Stimulated activated naive CD4-positive, alpha-beta T cell (primary cell): ENCODE measurements at places on chromosomes 7 and 10.
A peak's percentile ranks its signal among the peaks of the same experiment; 100 is the strongest.

- DNase-seq = no peak
Observed at GRCh38 chr7:64192148-64192704, 14.8 kb upstream of the ZNF735 start.

DNA sequence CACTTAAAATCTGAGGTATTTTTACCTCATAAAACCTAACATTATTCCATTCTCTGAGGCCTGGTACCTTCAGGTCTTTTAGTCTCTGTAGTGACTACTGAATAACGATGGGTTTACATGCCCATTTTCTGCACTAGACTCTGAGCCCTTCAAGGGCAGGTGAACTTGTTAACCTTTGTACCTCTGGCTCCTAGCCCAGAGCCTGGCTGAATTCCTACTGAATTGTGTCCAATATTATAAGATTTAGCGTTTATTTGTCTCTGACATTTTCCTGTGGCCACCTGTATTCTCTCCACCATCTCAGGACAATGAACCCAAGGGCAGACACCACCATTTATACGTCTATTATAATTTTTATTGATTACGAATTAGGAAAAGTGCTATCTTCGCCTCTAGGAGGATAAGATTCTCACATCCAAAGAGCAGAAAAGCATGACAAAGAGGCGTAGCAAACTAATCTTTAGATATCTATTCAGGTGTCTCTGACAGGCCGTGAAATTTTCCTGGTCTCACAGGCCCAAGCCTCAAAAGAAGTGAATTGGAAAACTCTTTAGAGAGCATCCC, 27.9 kb upstream of the HNRNPH3 start:
- no peak for DNase-seq

- DNase-seq = peak; percentile 18
Observed at GRCh38 chr10:88457660-88458059, 125.5 kb downstream of the RNLS start.

- DNase-seq = peak; percentile 30
Observed at GRCh38 chr10:124722798-124723783, 21.1 kb downstream of the FAM53B start.

DNA sequence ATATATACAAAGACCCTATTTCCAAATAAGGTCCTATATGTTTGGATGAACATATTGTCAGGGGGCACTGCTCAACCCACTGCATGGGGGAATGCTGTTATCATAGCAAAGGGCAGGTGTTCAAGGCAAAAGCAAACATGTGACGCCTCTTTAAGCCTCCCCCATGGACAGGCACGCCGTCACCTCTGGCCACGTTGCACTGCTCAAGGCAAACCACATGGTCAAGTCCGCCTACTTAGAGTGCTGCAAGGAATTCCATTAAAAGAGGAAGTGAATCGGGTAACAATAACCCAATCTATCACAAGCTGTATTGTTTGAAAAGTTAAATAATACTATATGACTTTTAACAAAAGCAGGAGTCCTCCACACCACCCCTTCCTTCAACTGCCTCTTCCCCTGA, 8.8 kb upstream of the CALD1 start:
- no peak for DNase-seq

GRCh38 chr10:12833451-12833850, 168.1 kb downstream of the CCDC3 start:
- no peak for DNase-seq

GRCh38 chr7:94655848-94656657, at the start of gene SGCE:
Gene SGCE (minus strand): TSS chr7:94656133. CDS start chr7:94656098, 35 bp downstream.
- peak; percentile 20 for DNase-seq

- DNase-seq = peak; percentile 20
Observed at GRCh38 chr7:141072548-141073172, 1.2 kb upstream of the TMEM178B start.

- no peak for DNase-seq
Observed at GRCh38 chr7:45186261-45186813, 28.7 kb downstream of the RAMP3 start.

- DNase-seq = no peak
Observed at GRCh38 chr7:83130623-83131545, 31.8 kb downstream of the PCLO start.

DNA sequence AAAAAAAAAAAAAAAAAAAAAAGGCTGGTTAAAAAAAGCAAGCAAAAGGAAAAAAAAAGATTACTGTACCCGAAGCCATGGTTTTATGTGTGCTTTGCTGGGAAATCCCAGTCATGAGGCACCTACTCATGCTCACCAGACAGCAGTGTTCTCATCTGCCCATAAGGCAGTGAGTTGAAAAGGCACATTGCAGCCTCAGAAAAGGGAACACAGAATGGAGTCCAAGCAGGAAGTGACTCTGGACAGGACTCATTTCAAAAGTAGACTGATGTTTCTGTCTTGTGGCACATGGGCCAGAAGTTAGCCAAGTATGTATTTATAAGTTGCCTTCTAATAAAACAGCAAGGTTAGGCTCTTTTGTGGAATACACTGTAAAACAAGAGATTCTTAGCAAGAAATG, 40.2 kb downstream of the PDSS1 start:
- DNase-seq = no peak

DNA sequence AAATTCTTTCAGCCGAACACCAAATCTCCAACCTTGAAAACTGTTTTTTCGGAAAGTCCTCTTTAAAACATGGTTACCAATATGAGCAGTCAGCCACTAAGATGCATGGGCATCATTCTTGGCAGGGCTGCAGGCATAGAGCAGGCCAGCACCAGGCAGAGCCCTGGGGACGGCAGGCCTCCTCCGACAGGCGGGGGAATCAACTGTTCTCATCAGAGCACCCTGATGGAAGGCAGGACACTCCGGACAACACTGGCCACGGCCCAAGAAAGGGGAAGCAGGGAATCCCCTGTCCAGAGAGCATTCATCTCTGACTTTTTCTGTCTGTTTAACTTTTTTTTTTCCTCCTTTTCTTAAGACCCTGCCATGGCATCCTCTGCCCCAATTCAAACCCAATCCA, 1.4 kb upstream of the NOS3 start:
- DNase-seq = no peak

DNA sequence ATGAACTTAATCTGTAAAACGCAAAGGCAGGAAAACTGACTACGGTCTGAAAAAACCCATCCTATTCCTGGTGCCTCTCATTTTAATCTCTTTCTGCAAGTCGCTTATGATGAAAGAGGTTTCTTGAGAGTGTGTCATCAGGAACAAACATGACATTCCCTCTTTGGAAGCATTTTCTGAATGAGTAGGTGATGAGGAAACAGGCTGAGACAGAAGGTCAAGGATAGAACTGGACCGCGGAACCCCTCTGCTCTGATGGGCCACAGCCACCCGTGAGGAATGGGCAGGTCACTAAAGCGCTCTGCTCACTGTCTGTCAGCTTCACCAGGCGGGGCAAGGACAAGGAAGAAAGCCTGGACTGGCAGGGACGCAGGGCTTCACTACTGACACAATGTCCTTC, 28.6 kb downstream of the BEND7 start:
- no peak for DNase-seq

- DNase-seq = no peak
Observed at GRCh38 chr7:150998341-150998740, 7.5 kb downstream of the NOS3 start.

- peak; percentile 53 for DNase-seq
Observed at GRCh38 chr10:73768881-73769280, 13.0 kb upstream of the CHCHD1 start.

DNA sequence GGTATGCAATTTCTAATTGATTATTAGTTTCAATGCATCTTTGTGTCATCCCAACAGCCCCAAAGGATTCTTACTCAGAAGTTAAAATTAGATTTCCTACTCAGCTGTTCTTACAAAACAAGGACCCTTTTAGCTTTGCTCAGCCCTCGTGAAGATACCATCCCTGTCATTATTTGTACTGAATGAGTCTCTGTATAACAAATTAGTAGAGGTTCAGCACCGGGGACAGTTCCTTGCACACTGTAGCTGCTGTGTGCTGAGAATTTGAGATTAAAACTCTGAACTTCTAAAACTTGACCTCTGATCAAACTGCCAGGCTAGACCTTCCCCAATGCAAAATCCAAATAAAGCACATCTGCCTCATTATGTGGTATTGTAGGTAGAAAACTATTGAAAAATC, 299.1 kb downstream of the LHFPL3 start:
- DNase-seq = no peak

DNA sequence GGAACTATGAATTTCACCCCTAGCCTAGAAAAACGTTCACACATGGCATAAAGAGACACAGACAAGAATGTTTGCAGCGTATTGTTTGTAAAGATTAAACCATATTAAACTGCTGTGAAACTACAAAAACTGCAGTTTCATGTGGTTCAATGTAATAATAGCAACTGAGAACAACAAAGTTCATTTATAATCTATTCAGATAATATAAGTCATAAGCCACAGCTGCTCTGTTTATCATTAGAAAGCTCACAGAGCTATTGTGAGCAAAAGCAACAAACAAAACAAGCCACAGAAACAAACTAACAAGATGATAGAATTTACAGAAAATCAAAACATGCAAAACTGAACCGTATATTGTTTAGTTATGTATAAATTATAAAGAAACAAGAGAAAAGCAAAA, 113.5 kb downstream of the AHR start:
- DNase-seq = no peak

DNA sequence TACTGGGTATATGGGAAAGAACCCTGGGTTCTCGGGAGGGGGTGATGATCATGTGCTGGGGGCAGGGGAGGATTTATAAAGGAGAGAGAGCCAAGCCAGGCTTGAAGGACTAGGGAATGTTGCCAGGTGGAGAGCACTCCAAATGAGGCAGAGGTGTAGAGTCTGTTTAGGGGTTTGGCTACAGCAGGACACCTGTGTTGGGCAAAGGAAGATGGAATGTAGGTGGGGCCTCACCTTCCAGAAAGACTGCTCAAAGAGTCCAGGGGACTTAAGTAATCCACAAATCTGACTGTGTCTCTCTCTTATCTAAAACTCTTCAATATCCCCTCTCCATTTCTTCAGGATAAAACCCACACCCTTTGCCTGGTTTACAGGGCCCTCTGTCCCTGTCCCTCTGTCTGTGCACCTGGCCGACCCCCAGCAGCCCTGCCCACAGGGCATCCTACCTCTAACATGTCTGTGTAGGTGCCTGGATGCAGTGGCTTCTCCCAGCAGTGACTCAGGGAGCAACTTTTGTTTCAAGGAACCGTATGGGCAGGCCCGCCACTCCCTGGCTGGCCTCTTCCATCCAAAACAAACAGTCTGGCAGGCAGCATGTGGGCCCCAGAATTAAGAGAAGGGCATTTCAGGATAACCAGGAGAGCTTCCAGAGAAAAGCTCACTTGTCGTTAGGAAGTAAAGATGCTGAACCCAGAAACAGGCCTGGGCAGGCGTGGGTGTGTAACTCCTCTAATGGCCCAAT, 10.6 kb upstream of the PLEKHA1 start:
- no peak for DNase-seq

GRCh38 chr10:130336617-130337304, 200.6 kb downstream of the GLRX3 start:
- DNase-seq = no peak

- no peak for DNase-seq
Observed at GRCh38 chr10:29886299-29886698, 173.1 kb downstream of the JCAD start.
